ENCODE measurements at places on chromosomes 6 and 20.

DNA sequence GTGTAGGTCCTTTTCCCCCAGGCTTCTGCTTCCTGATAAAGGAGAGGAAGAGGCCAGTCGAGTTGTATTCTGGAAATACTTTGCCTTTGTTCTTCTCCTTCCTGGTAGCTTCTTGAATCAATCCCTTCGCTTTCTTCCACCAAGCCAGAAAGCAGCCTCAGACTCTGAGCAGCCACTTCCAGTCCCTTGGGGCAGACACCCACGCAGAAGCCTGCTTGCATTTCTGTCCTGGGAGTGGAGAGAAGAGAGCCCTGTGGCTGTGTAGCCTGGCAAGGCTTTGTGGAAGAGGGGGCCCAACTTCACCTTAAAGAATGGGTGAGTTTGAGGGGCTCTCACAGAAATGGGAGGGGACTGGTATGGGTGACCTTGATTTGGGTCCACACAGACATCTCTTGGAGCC lies 211.0 kb upstream of the SSTR4 start:
- no peak for DNase-seq

- DNase-seq: no peak
Observed at GRCh38 chr6:89605861-89606260, 32.7 kb downstream of the LYRM2 start.

DNA sequence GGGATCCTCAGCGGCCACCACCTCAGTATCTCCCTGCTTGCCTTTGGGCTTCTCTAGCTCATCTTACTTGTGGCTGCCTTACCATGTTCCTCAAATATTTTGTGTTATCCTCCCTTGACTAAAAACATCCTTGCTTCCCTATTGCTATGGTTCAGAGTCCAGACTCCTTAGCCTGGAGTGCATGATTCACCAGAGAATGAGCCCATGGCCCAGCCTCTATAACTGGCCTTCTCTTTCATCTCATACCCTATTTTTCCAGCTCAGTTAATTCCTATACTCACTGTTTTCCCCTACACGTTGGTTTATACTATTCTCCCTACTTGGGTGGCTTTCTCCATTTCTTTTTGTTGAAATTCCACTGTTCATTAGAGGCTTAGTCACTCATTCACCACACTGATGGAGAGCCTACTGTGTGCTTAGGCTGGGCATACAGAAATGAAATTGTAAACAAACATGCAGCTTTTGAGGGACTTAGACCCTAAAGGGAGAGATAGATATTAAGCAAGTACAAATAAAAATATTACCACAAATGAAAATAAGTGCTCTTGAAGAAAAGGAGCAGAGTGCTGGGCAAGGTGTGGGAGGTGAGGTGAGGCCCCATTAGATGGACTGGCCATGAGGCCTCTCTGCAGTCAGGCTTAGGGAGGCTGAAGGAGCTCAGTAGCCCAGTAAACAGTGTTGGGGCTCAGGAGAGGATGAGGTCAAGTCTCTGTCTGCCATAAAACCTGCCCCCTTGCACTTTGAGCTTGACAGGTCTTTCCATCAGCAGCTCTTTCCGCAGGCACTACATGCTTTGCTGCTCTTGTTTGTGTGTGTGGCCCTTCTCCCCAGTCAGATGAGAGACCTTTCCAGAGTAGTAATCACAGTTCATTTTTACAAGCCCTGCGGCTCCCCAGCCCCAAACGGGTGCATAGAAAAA lies 109.3 kb downstream of the TCP11 start:
- DNase-seq: no peak

DNA sequence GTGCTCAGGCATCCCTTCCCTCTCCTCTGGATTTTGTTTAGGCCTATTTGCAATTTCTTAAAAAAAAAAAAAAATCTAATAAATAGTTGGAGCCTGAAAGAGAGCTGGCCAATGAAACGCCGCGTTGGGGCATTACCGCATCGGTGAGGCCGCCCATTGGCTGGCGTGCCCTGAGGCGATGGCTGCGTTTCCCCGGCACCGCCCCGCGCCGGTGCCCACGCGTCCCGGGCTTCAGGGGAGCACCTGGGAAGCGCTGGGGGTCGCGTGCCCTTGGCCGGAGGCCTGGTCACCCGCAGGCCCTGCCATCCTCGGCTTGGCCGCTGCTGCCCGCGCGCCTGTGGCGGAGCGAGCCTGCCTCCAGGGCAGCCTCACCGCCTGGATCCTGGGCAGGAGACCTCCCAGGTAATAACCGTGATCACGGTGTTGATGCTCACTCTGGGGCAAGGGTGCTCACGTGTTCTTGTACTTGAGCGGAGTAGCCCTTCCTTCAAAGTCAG lies 155.4 kb downstream of the NRN1 start:
- peak; percentile 4 for DNase-seq

DNA sequence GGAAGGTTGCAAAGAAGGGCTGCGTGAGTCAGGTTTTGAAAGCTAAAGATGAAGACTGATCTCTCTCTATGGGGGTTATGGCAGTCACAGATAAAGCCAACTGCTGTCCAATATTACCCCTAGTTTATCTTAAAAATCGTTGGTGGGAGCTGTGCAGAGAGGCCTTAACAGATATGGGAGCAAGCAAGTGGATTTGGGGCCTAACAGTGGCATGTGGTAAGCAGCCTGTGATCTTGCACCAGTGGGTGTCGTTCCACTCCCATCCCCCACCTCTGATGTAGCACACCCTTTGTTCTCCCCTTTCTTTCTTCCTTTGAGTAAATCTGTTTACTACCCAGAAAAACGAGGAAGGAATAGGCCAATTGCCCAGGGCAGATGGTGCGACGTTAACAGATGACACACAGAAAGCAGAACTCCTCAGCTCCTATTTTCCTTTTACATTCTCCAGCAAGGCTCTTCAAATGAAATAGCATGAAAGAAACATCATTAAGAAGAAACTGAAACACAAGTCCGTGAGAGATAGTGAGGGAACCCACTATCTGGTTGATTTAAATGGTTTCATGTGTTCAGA lies 274.1 kb upstream of the CITED2 start:
- no peak for DNase-seq

DNA sequence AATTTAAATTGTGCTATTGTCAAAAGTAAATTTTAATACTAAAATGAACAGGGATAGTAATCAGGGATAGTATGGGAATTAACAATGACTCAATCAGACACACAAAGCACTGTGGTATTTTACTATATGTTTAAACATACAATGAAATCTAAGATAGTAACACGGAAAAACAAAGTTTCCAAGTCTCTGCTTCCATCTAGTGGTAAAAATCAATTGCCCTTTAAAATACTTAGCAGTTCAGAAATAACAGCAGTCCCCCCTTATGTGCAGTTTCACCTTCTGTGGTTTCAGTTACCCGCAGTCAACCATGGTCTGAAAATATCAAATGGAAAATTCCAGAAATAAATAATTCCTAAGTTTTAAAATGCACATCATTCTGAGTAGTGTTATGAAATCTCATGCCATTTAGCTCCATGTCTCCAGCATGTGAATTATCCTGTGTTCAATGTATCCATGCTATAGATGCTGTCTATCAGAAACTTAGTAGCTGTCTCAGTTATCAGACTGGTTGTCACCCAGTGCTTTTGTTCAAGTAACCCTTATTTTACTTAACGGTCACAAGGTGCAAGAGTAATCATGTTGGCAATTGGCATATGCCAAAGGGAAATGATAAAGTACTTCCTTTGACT lies 58.5 kb downstream of the AHI1 start:
- DNase-seq: peak; percentile 4

GRCh38 chr20:3208786-3209256 lies 477 bp upstream of the ITPA start:
- DNase-seq: peak; percentile 7

DNA sequence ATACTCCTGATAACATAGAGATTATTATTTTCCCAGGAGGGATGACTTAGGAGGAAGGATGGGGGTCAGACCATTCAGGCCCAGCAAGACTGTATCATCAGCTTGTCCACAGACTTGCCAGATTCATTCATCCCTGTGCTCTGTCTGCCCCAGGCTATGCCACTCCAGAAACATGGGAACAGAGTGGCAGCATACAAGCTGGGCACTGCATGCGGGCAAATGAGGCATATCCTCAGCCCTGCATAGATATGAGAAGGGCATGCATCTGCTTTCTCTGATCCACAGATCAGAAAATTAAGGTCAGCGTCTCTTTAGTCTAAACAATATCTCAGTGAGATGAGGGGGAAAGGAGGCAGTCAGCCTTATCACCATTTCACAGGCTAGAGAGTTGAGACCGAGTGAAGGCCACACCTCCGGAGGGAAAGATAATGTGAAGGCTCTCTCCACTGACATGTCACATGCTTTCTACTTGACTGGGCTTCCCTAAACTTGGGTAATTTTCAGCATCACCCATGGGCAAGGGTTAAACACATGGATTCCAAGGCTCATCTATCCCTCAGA lies 140.5 kb downstream of the TFAP2B start:
- no peak for DNase-seq

GRCh38 chr6:125995972-125996580 lies 9.7 kb downstream of the TRMT11 start:
- DNase-seq: peak; percentile 51

DNA sequence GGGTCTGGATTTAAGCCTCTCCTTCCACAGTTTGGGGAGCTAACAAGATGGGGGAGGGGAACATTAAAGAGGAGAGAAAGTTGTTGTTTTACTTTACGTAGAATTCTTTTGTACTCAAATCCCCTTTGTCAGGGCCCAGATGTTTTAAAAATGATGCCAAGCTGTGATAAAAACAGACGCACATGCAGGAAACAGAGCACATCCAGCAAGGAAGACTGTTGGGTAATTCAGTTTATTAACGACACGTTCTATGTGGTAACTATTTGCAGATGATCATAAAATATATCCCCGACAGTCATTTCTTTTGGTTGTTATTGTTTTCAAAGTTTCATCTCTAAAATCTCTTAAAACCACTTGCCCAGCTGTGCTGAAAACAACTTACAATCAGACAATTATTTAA lies 307.0 kb upstream of the PRDM1 start:
- no peak for DNase-seq

- DNase-seq: peak; percentile 65
Observed at GRCh38 chr6:22716721-22717120, 147.4 kb downstream of the HDGFL1 start.

DNA sequence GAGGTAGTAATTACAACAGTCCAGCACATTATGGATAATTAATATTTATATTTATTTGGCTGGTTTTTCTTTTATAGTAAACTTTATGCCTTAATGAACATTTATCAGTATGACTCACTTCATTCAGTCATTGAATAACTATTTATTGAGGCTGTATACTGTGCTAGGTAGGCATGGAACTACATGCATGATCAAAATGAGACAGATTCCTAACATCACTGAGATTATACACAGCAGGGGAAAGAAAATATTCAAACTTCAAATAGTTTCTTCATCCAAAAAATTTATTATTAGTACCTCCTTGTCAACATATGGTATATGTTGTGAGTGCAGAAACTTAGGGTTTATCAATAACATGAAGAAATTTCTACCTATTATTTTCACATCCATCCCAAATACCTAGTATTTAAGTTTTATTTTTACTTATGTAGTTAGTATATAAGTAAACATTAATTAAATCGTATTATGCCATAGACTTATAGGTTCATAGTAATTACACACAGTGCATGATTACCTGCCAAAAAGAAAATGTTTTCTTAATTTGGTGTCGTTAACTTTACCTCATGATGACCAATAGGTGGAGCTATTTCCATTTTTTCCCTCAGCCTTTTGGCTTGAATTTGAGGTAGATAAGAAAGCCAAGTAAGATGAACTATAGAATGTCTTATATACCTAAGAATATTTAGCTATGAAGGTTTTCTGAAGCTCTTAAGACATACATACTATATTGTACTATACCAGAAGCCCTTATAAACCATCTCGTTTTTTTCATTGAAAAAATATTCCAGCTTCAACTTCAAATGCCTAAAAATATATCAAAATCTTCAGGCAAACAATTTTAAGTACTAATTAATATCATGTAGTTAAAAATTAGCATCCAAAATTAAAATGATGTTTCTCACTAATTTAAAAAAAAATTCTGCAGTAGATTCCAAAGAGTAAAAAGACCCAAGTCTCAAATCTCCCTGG lies 12.5 kb upstream of the TMEM30A start:
- DNase-seq: peak; percentile 76

DNA sequence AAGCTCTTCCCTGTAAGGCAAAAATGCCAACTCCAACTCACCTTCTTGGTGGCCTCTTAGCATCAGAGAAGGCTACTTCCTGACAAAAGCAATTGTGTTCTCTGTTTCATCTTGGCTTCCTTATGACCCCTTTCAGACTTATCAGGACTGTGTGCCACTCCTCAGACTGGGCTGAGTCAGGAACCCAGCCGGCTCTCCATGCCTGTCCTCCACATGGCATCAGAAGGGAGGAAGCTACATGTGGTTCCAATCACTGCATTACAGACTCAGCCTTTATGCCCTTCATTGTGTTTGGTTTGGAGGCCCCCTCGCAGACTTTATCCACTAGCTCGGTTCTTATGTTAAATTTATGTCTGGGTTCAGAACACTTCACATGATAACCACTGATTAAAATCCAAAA lies 142.5 kb downstream of the SLC24A3 start:
- no peak for DNase-seq

DNA sequence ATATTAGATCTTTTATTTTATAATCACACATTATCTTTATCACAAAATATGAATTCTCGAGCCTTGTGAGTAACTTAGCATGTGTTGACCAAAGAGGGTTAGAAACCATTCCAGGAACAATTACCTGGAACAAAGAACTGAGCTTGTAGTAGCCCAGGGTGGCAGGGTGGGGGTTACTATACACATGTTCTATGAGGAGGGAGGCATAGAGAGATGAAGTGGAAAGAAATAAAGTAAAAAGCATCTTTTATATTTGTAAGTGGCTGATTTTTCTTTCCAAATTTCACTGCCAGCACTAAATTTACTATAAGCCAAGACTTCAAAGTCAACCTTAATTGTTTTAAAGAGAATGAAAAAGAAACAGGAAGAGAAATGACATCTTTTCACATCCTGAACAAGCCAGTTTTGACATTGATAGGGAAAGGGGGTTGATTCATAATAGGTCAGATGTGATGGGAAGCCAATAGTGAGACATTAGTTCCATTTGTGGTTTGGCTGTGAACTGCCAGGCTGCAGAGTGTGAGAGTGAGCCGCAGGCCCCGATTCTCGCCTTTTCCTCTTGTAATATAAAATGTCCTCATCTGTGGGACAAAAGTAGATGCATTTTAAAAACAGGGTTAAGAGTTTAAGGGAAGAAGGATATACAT lies 52.7 kb upstream of the MYB start:
- DNase-seq: no peak
